Right ventricle myocardium inferior (tissue), 1 donor: ENCODE measurements at places on chromosomes 12 and 14. TPM values are rescaled to one million over a fixed set of nuclear protein-coding genes. Genes with fewer than 3 reads are reported as not detected.

The C12orf56 gene
- total RNA-seq = not detected

DNA sequence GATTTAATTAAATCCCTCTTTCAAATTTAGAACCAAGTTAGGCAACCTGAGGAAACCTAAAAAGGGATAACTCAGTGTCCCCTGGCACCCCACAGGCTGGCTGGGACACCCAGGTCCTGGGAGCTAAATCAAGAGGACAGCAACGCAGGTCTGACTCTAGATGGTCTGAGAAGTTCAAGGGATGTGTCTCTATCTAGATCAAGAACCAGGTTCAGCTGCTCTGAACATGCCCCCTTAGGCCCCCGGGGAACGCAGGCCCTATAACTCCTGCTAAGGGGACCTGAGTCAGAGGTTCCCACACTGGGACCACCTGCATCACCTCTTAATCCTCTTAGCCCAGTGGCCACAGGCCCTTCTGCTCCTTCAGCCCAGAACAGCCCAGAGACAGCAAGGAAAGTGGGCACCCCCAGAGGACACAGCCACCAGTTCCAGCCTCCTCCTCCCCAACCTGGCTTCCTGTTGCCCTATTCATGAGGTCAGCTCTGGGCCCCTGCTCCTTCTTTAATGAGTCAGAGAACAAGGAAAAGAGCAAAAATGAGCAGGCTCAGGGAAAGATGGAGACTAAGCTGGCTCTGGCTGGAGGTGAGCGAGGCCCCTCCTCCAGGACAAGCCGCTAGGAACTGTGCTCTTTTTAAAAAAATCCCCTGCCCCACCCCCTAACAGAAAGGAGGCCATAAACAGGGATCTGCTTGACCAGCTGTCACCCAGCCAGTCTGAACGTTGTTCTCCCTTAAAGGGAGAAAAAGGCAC lies 10.8 kb downstream of the PITPNM2 start:
- no peak for DNase-seq

The BRI3BP gene
- total RNA-seq = 4.1 TPM

GRCh38 chr14:39107591-39107996 lies 4.6 kb upstream of the SEC23A start:
- DNase-seq = no peak

GRCh38 chr14:97920201-97920600 lies 1123.0 kb downstream of the VRK1 start:
- no peak for DNase-seq
